Suppressor macrophage treated with lipopolysaccharide for 1 hour (primary cell): ENCODE measurements at places on chromosomes 2 and 18.

DNA sequence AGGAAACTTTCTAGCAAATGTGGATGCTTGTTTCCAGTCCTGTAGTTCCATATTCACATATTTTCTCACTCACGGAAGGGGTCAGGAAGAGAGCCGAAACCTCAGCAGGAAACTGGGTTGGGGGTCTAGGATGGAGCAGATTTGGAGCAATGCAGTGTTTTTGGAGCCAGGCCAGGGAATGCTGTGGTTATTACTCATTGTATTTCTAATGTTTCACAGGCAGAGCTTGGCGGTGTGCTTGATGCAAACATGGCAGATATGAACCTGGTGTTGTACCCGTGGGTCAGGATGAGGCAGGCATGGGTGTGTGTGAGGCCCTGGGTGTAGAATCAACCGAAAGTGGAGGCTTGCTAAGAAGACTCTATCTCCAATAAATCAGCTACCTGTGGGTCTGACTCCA, 34.6 kb upstream of the ACKR3 start:
- no peak for DNase-seq

GRCh38 chr2:222866358-222866960, 5.6 kb downstream of the ACSL3 start:
- DNase-seq = no peak

DNA sequence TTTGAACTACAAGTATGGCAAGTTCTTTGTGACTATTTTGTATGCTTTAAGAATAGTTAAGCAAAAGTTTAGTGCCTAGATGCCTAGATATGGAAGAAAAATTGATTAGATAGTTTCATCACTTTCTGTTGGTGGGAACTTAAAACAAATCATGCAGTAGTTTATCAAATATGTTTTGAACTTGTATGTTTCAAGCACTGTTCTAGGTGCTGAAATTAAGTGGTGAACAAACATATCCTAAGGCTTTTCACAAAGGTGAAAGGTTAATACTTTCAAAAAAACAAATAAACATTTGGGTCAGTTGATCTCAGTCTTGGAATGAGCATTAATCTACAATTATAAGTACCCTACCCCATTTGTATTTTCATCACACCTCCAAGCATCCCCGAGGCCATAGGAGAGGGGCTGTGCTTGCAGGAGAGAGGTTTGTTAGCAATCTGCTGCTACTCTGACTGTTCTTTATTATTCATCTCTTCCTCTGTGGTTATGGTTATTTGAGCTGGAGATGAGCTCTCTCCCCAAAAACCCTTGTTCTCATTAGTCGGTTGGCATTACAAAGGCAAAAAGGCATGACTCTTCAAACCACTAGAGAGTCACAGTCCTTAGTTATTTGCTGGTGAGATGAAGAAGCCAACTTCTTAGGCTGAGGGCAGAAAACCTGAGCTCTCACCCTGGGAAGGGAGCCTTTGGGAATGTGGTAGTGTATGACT, 103.9 kb upstream of the FHL2 start:
- no peak for DNase-seq

DNA sequence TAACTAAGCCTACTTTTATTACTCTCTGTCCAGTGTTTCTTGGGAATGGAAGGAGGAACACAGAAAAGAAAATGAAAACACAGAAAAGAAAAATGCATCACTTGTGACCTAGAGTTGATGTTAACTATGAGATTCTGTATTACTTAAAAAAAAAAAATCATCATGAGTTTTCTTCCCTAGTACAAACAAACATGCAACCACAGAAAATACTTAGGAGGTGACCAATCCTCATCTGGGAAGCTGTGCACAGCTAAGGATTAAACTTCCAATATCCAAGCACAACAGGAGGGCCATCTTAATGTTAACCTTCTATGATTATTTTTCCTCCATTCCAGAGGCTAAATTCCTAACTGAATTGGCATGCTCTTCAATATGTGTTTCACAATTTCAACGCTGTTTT, 1140.4 kb downstream of the LRP1B start:
- DNase-seq = no peak

DNA sequence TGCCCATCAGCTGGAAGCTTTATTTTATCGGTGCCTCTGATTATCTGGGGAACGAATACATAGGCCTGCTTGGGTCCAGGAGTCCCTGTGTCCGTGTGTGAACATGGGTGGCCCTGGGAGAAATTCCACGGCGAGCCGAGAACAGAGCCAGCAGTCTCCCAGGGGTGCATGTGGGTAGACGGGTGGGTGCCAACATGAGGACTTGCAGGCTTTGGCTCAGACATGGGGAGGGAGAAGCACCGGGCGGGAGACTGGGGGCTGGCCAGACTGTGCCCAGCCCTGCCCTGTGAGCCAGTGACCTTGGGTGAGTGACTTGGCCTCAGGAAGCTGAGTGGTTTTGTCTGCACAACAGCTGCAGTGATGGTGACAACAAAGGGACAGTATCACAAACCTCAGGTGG, 44.2 kb upstream of the SALL3 start:
- DNase-seq = no peak

DNA sequence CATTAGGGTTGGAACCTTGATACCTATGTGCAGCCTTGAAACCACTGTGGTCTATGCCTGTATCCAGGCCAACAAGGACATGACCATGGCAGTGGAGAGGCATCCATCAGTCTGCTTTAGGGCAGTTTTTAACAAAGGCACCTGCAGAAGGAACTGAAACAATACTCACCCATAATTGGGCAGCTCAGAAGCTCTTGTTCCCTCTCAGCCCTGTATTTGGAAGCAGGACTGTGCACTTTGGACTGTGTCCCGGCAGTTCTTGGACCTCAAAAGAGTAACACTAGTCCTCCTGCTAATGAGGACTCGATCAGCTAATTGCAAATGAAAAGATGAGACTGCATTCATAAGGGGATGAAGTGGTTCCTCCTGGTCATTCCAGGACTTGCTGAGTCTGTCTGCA, 500.2 kb upstream of the TNP1 start:
- DNase-seq = no peak

GRCh38 chr18:12362473-12363174, 14.4 kb downstream of the AFG3L2 start:
- no peak for DNase-seq
